ENCODE measurements at places on chromosomes 4 and X. TPM values are rescaled to one million over a fixed set of nuclear protein-coding genes. Genes with fewer than 3 reads are reported as not detected.
A peak's percentile ranks its signal among the peaks of the same experiment; 100 is the strongest.

TRO gene
- polyA plus RNA-seq = 1.3 TPM

DMP1 gene
- polyA plus RNA-seq = not detected

GRCh38 chrX:100931925-100932285 lies 3.2 kb upstream of the XKRX start:
- no peak for DNase-seq

DNA sequence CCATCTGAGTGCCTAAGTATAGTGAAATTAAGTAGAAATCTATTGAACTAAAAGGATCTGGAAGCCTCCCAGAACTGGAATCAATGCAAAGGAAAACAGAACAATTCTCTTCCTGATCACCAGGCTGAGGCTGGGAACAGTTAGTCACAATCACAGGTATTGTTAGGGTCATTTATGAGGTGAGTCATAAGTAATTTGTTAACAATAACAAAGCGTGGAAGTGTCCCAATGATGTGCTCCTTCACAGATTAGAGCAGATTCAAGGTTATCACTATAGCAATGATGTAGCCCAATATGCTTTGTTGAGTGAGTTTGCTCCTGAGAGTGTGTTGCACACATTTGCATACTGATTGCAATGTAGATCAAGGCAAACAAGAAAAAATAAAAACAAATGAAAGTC lies 228.1 kb downstream of the ZNF674 start:
- DNase-seq = no peak

DNA sequence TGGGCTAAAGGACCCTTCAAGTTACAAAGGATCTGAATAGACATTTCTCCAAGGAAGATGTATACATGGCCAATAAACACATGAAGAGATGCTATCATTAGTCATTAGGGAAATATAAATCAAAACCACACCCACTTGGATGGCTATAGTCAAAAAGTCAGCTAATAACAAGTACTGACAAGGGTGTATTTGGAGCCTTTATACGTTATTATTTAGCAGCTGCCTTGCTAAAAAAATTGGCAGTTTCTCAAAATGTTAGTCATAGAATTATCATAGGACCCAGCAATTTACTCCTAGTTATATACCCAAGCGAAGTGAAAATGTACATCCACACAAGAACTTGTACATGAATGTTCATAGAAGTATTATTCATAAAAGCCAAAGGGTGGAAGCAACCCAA lies 112.7 kb upstream of the DUSP21 start:
- DNase-seq = no peak

- peak; percentile 59 for DNase-seq
Observed at GRCh38 chr4:99462875-99463464, 27.8 kb upstream of the ADH7 start.

XAGE2 gene
- not detected for polyA plus RNA-seq

ARMCX1 gene
- polyA plus RNA-seq = 27.2 TPM

DNA sequence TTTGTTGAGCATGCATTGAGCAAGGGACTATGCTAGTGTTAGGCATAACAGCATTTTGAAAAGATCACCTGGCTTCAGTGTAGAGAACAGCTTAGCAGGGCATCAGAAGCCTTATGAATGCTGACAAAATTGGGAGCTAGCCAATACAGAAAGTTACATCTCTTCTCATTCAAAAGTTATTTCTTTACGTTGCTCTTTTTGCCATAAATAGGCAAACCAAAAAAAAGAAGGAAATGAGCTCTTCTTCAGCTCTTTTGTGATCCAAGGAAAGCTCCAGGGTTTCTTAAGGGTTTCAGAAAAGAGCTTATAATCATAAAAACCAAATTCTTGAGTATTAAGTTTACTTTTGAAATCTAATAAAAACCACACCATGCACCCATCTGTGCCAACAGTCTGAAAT lies 35.2 kb upstream of the LNX1 start:
- no peak for DNase-seq

DNA sequence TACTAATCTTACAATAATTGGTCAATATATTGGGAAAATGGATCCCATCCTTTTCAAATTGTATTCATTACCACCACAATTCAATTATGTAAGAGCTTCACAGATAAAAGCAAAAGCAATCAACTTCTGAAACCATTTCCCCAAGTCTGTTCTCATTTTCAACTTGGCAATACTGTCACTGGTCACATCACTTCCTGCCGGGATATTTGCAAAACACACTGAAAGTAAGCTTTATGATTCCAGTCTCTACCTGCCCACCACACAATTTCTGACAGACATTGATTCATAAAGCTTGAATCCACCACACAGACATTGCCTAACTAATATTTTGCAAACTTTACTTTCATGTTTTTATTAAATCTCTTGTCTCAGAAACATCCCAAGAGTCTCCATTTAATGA lies 53.6 kb downstream of the LIN54 start:
- DNase-seq = no peak

TMPRSS11B gene
- 1.0 TPM for polyA plus RNA-seq

GRCh38 chr4:54073271-54073880 lies 9.0 kb upstream of the CHIC2 start:
- DNase-seq = no peak

- no peak for DNase-seq
Observed at GRCh38 chr4:123480706-123481418, 84.3 kb downstream of the SPRY1 start.

DNA sequence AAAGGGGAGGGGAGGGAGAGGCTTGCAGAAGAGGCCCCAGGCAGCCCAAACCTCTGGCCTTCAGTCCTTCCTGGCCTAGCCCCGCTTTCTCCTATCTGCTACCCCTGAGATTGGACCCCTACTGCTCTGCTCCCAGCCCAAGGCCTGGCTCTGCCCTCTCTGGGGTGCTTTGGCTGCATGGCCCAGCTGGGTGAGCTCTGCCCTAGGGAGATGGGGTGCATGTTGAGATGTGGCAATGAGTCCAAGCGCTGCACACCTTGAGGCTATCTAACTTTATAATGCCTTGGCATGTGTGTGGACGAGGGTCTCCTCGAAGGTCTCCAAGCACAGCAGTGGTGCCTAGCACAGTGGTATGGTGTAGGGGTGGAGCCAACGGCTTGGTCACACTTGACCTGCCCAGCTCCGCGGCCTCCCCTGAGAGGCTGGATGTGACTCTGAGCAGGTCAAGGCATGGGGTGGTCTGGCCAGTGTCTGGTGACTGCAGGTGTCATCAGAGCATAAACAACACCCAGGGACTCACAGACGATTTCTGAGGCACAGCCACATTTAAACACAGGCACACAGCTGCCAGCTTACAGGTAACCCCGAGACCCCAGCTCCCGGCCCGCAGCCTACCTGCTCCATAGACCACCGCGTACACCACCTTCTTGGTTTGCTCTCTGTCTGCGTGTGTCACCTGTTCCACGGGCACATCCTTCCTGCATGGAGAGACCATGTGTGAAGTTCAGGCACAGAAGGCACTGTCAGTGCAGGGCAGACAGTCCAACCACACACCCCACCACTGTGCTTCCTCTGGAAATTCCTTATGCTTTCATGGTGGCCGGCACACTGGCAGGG lies 36.3 kb downstream of the NAT8L start:
- DNase-seq = no peak

PCSK1N gene
- 0.43 TPM for polyA plus RNA-seq

DNA sequence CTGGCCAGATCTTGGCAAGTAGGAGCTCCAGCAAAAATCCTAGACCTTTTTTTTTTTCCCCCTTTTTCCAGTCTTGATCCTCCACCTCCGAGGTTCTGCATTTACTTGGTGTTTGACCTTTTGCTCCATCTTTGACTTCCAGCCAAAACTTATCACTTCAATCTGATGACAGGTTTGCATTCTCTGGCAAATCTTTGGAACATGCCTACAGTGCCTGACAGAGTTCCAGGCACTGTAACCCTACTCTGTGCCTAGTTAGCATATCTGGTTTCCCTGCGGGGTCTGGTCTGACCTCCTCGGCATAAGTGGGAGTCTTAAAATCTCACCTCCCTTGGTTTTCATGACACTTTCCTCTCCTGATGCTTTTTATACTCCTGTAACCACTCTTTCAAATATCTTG lies 39.4 kb upstream of the NR3C2 start:
- DNase-seq = no peak

DNA sequence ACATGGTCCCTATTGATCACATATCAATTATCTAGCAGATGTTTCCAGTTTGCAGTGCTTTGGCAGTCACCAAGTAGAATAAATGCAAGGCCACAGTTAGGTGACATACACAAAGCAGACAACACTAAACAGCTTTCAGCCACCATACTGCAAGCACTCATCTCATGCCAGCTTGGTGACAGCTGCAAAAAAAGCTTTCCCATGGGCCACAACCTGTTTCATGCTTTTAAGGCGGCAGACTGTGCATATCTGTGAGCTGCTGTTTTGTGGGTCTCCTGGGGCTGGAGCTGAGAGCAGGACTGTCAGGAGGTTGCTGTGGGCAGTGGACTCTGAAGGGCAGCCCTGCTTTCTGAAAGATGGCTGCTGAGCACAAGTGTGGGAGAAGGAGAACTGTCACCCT lies 82.6 kb downstream of the FHDC1 start:
- no peak for DNase-seq

- DNase-seq = no peak
Observed at GRCh38 chr4:142850478-142850877, 4.4 kb upstream of the INPP4B start.

DNA sequence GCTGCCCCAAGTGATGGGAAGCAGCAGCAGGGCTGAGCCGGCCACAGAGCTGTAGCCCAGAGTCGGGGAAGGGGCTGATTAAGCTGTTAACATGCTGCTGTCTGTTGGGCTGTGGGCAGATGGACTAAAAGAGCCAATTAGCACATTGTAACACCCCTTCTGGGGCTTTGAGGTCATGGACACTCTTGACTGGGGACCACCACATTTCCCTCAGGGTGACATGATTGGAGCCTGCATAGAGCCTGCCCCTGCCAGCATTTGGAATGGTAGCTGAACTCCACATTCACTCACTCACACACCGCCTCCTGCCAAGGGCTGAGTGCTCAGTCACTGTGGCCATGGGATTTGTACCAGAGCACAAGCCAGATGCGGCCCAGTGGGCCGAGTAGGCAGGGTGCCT lies 646.9 kb downstream of the FAT4 start:
- DNase-seq = no peak

- DNase-seq = no peak
Observed at GRCh38 chr4:76879731-76880364, 18.1 kb downstream of the SOWAHB start.

GRCh38 chr4:173699841-173700475 lies 169.9 kb upstream of the HAND2 start:
- no peak for DNase-seq

GRCh38 chr4:124178449-124179021 lies 534.0 kb downstream of the ANKRD50 start:
- peak; percentile 68 for DNase-seq

Data from aorta (tissue), 5 donors.